Transverse colon (tissue), 4 donors: ENCODE measurements at places on chromosomes 11 and 22. TPM values are rescaled to one million over a fixed set of nuclear protein-coding genes. Genes with fewer than 3 reads are reported as not detected.

DNA sequence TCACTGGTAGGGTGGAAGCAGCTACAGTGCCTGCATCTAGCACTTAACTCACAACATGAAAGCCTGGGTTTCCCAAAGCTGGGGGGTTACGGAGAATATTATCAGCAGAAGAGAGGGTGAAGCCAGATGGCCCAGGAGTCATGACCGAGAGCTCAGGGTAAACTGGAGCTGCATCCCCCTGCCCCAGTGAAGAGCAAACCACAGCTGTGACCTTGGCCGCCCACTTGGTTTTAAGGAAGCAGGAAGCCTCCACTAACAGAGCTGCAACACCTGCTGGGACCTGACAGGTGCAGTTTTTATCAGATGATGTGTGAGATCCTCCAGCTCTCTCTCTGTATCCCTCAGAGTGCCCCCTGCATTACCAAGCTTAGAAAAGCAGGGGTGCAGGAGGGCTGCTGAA lies 20.9 kb downstream of the TCP11L1 start:
- peaks cover 12% of the 10 kb centered on the region for H3K36me3 ChIP-seq
- peaks cover 31% of the 10 kb centered on the region for H3K4me1 ChIP-seq
- peak overlapping the region; percentile 89 for H3K27ac ChIP-seq
- no peak for DNase-seq
- H3K27me3 ChIP-seq, result no peaks in the 10 kb centered on the region

GRCh38 chr22:42919199-42919598 lies 62.1 kb upstream of the ARFGAP3 start:
- peaks cover 19% of the 10 kb centered on the region for H3K4me1 ChIP-seq
- no peak for DNase-seq
- no peaks in the 10 kb centered on the region for H3K36me3 ChIP-seq
- H3K27ac ChIP-seq, result no peak overlapping the region
- no peak overlapping the region for H3K4me3 ChIP-seq
- no peaks in the 10 kb centered on the region for H3K27me3 ChIP-seq

GRCh38 chr11:80330264-80330663 lies 889.4 kb upstream of the TENM4 start:
- no peak for DNase-seq
- H3K4me1 ChIP-seq, result no peaks in the 10 kb centered on the region
- no peak overlapping the region for H3K4me3 ChIP-seq

DNA sequence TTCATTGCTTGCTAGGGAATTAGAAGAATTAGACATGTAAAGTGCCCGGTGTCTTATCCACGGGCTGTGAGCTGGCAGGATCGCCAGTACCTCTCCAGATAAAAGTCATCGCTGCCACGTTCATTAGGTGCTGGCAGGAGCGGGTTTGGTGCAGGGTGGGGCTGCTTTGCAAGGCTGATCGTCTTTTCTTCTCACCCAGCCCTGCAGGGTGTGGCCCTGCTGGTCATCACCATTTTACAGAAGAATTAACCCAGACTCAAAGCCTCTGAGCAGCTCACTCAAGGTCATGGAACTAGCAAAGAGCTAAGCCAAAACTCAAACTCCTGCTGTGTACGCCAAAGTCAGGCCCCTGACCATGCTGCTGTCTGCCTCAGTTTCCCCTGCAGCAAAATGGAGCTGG lies 6.1 kb upstream of the FGF4 start:
- no peak overlapping the region for H3K4me3 ChIP-seq
- no peaks in the 10 kb centered on the region for H3K36me3 ChIP-seq
- no peak for DNase-seq
- H3K27me3 ChIP-seq, result peaks cover 23% of the 10 kb centered on the region
- no peaks in the 10 kb centered on the region for H3K4me1 ChIP-seq

DNA sequence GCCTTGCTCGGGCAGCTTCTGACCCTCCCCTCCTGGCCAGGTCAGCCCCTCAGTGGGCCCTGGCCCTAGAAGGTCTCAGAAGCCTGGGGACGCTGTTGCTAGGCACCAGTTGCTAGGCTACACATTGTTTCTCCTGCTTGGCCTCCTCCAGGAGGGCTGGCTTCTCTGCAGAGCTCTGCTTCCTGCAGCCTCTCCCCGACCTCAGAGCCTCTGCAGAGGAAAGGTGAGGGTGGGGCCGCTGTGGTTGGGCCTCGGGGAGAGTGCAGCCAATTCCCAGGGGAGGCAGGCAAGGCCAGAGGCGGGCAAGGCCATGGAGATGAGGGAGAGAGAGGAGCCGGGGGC lies 27.6 kb upstream of the LRRC10B start:
- no peaks in the 10 kb centered on the region for H3K27me3 ChIP-seq
- no peak overlapping the region for H3K27ac ChIP-seq
- peak; percentile 47 for DNase-seq
- H3K4me1 ChIP-seq, result peaks cover 19% of the 10 kb centered on the region
- no peaks in the 10 kb centered on the region for H3K36me3 ChIP-seq
- H3K4me3 ChIP-seq, result no peak overlapping the region

- H3K4me1 ChIP-seq, result peaks cover 4% of the 10 kb centered on the region
- peaks cover 51% of the 10 kb centered on the region for H3K27me3 ChIP-seq
- peak overlapping the region; percentile 73 for H3K27ac ChIP-seq
- no peaks in the 10 kb centered on the region for H3K36me3 ChIP-seq
Observed at GRCh38 chr11:111541254-111542061, 938 bp downstream of the LAYN start.

GRCh38 chr11:47573321-47573720 lies 5.4 kb downstream of the KBTBD4 start:
- no peak for DNase-seq
- peaks cover 11% of the 10 kb centered on the region for H3K4me1 ChIP-seq
- no peak overlapping the region for H3K27ac ChIP-seq
- no peaks in the 10 kb centered on the region for H3K36me3 ChIP-seq

DNA sequence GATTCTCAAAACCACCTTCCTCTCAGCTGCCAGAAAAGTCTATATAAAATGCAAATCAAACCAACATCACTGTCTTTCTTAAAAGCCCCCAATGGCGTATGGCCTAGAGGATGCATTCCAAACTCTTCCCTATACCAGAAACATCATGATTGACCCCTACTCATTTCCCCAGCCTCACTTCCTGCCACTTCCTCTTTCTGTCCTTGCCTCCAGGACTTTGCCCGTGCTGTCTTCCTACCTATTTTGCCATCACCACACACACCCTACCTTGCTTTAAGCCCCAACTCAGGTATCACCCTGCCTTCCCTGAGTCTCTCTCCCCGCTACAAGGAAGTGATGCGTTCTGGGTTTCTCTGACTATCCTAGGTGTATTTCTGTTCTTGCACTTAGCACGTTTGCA lies 8.1 kb downstream of the POU2AF2 start:
- no peak for DNase-seq
- no peak overlapping the region for H3K27ac ChIP-seq
- H3K27me3 ChIP-seq, result peaks cover 10% of the 10 kb centered on the region
- H3K4me1 ChIP-seq, result no peaks in the 10 kb centered on the region
- no peaks in the 10 kb centered on the region for H3K36me3 ChIP-seq
- no peak overlapping the region for H3K4me3 ChIP-seq

DNA sequence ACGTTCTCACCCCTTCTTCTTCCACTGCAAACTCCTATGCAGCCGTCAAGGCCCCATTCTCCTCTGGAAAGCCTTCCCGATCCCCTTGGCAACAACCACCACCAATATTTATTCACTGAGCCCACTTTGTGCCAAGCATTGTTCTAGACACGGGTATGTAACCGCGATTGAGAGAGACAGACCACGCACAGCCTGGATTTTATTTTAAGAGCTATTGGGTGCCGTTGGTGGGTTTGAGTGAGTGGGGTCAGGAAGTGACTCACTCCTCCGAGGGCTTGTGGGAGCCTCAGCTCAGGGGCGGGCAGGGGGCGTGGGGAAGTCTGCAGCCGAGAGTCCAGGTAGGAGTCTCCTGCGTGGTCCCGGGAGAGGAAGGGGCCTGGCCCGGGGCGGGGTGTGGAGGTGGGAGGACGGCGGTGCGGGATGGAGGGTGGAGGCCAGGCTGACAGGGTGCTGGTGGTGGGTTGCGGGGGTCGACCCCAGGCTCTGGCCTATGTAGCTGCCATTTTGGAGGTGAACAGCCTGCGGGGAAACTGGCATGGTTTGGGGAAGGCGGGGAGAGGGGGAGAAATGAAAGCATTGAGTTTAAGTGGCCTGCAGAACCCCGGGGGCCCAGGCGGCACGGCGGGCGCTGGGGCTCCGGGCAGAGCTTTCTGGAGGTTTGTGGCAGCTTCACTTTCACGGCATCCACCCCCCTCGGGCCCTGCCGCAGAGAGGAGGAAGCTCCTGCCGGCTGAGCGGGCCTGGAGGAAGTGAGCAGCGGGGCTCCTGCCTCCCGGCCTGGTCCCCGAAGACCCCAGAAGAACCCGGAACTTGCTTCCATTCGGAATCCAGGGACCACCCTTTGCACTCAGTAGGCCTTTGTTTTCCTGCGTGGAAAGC lies 547 bp downstream of the PARVG start:
- H3K4me3 ChIP-seq, result no peak overlapping the region
- DNase-seq, result peak; percentile 53
- H3K27me3 ChIP-seq, result no peaks in the 10 kb centered on the region
- no peaks in the 10 kb centered on the region for H3K36me3 ChIP-seq
- no peaks in the 10 kb centered on the region for H3K4me1 ChIP-seq

- no peaks in the 10 kb centered on the region for H3K27me3 ChIP-seq
- peaks cover 26% of the 10 kb centered on the region for H3K4me1 ChIP-seq
- DNase-seq, result peak; percentile 47
- H3K27ac ChIP-seq, result peak overlapping the region; percentile 100
- H3K36me3 ChIP-seq, result no peaks in the 10 kb centered on the region
- peak overlapping the region; percentile 80 for H3K4me3 ChIP-seq
Observed at GRCh38 chr22:41092847-41093411, 537 bp downstream of the EP300 start.

- no peak for DNase-seq
- H3K36me3 ChIP-seq, result no peaks in the 10 kb centered on the region
- no peak overlapping the region for H3K27ac ChIP-seq
- no peaks in the 10 kb centered on the region for H3K4me1 ChIP-seq
- H3K4me3 ChIP-seq, result no peak overlapping the region
- no peaks in the 10 kb centered on the region for H3K27me3 ChIP-seq
Observed at GRCh38 chr11:88315015-88315414, 22.5 kb downstream of the CTSC start.

GRCh38 chr11:133977067-133977677 lies 20.4 kb upstream of the IGSF9B start:
- no peaks in the 10 kb centered on the region for H3K4me1 ChIP-seq
- no peak overlapping the region for H3K4me3 ChIP-seq
- H3K27me3 ChIP-seq, result peaks cover 5% of the 10 kb centered on the region
- no peaks in the 10 kb centered on the region for H3K36me3 ChIP-seq
- DNase-seq, result no peak

DNA sequence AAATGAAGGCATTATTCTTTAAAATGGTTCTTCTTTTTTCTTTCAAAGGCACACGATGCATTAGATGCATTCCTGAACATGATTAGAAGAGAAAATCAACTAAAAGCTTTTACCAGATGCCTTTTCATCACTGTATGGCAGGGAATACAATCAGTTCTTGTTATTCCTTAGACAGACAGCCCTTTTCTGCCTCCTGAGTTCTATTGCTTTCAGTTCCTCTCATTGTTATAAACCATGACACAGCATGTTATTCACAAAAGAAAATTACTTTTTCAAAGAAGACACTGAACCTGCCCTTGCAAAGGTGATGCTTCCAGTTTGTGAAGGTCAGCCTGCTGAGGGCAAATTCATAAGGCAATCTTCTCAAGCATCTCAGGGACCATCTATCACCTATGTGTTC lies 70.1 kb downstream of the FAM181B start:
- DNase-seq, result no peak
- H3K27me3 ChIP-seq, result no peaks in the 10 kb centered on the region
- no peak overlapping the region for H3K27ac ChIP-seq

DNA sequence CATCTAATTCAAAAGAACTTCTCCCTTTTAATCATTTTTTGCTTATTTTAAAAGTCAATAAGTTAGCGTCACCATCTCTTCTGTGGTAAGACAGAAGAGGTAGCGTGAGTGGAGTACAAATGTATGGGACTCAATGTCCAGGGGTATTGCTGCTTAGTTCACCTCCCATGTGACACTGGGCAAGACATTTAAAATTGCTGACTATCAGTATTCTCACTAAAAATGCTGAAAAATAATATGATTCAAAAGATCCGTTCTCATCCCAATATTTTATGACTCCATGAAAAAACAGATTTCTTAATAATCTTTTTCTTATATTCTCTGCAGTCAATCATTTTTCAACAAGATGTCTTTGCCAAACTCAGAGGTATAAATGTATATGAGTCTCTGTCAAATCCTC lies 68.1 kb upstream of the LRRC4C start:
- H3K4me1 ChIP-seq, result no peaks in the 10 kb centered on the region
- no peak overlapping the region for H3K4me3 ChIP-seq
- H3K27ac ChIP-seq, result no peak overlapping the region

- no peaks in the 10 kb centered on the region for H3K4me1 ChIP-seq
- no peaks in the 10 kb centered on the region for H3K36me3 ChIP-seq
- no peak for DNase-seq
Observed at GRCh38 chr22:22925805-22926369, 38.3 kb downstream of the IGLL5 start.

DNA sequence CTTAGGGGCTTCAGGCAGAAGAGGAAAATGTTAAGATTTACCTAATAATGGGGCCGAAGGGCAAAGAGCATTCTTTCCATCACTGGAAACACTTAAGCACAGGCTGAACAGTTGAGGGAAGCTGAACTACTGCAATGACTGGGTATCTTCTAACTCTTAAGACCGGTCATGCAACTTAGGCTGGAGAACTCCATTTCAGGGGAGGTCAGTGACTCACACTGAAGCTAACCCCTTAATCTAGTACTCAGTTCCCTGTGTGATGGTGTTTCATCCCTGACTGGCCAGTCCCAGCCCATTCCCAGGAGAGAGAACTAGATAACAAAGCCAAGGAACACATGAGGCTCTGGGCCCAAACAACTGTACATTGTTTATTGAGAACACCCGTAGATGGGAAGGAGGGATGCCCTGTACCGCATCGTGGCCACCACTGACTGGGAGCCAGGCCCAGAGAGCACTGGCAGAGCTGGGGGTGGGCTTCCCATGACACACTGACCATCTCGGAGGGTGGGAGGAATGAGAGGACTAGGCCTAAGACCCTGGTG lies 10.5 kb downstream of the RPL27A start:
- no peak for DNase-seq
- no peak overlapping the region for H3K4me3 ChIP-seq
- peaks cover 4% of the 10 kb centered on the region for H3K4me1 ChIP-seq
- H3K27ac ChIP-seq, result no peak overlapping the region
- H3K27me3 ChIP-seq, result no peaks in the 10 kb centered on the region

- no peak for DNase-seq
- peaks cover 29% of the 10 kb centered on the region for H3K27me3 ChIP-seq
- no peak overlapping the region for H3K4me3 ChIP-seq
- peaks cover 55% of the 10 kb centered on the region for H3K4me1 ChIP-seq
Observed at GRCh38 chr22:39150848-39151215, 1.6 kb downstream of the CBX7 start.

Gene PRDX5
- total RNA-seq, result 339 TPM

Gene OR10A2
- total RNA-seq, result not detected

Gene SLC6A5
- not detected for total RNA-seq

Gene GRAMD1B
- 4.3 TPM for total RNA-seq

Gene C11orf52
- total RNA-seq, result not detected

Gene LGALS12
- total RNA-seq, result not detected

Gene EXPH5
- 73.8 TPM for total RNA-seq

Gene DENND6B
- total RNA-seq, result 4.9 TPM

Gene DGCR6
- total RNA-seq, result 0.79 TPM

Gene DNAJB7
- total RNA-seq, result 24.9 TPM

Gene DDTL
- total RNA-seq, result 1.8 TPM

Gene ALDH3B1
- total RNA-seq, result 12.7 TPM
